ENCODE measurements at places on chromosomes 4 and X.

DNA sequence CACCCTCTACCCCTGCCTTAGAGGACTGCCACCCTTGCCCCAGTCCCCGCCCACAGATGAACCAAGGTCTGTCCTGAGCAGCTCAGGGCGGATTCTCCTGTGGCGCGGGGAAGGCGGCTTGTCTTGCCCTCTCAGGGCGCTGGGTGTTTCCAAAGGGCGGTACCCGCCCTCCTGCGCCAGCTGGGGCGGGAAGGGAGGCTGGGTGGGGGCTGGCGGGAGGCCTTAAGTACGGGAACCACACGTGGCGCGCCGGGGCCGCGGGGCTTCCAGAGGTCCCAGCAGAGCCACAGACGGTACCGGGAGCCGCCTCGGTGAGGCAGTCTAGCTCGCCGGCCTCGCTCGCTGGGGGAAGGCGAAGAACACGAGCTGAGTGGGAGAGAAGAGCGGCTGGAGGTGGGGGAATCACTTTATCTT lies 361.1 kb downstream of the MID1IP1 start:
- DNase-seq: no peak

GRCh38 chrX:20479896-20480295 lies 213.2 kb upstream of the RPS6KA3 start:
- DNase-seq: no peak

- no peak for DNase-seq
Observed at GRCh38 chrX:97328853-97329390, 445.2 kb downstream of the RPA4 start.

GRCh38 chr4:36111172-36111571 lies 133.1 kb downstream of the ARAP2 start:
- DNase-seq: no peak

- no peak for DNase-seq
Observed at GRCh38 chr4:96599752-96600151, 759.9 kb downstream of the PDHA2 start.

DNA sequence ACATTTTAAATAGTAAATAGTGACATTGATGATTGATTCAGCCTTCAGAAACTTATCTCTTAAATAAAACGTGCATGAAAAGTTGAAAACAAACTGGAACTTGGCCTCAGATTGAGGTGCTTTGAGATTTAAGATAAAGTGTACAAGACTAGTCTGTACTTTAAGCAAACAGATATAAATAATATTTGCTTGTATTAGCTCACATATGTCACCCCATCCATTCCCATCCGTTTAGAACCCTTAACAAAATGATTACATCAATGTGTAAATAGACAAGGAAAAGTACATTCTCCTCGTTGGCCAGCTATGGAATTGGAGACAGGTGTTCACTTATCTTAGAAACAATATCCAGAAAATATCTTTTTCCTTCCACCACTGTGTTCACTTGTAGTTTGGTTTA lies 130.8 kb downstream of the BANK1 start:
- DNase-seq: no peak

GRCh38 chr4:140296335-140297220 lies 76.9 kb upstream of the SCOC start:
- peak; percentile 75 for DNase-seq

- DNase-seq: no peak
Observed at GRCh38 chr4:123345137-123345934, 51.3 kb upstream of the SPRY1 start.

- DNase-seq: peak; percentile 84
Observed at GRCh38 chrX:16838202-16839066, 31.7 kb downstream of the RBBP7 start.

GRCh38 chr4:43992552-43992951 lies 456.1 kb downstream of the KCTD8 start:
- no peak for DNase-seq

DNA sequence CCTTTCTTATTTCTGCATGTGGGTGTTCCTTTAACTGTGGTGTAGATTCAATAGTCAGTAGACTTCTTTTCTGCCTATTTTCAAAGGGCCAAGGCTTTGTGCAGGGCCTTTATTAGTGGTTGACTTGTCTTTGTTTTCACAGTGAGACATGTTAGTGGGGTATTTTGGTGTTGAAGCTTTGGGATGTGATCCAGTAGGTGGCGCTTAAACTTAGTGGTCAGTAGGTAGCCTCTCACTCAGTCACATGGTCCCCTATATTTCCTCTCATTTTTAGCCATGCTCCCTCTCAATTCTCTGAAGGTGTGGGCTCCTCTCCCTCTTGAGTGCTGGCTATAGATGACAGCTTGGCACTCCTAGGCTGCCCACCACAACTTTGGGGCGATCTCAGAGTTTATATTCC lies 23.4 kb upstream of the SLC10A7 start:
- DNase-seq: peak; percentile 16

DNA sequence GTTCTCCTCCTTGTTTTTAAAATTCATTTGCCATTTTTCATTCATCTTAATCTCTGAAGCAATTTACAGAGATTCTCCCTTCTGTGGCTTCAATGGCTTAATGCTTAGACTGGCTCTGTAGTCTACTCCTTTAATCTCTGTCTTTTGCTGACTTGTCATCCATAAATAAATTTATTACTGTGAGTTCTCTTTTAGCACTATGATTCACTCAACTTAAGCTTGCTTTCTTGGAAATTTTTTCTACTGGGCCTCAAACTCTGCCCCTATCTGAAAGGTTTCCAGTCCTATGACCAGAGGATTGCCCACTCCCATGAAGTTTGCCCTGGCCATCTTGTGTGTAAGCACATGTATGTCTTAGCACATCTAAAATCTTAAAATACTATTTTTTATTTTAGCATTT lies 251.1 kb downstream of the DCLK2 start:
- no peak for DNase-seq

DNA sequence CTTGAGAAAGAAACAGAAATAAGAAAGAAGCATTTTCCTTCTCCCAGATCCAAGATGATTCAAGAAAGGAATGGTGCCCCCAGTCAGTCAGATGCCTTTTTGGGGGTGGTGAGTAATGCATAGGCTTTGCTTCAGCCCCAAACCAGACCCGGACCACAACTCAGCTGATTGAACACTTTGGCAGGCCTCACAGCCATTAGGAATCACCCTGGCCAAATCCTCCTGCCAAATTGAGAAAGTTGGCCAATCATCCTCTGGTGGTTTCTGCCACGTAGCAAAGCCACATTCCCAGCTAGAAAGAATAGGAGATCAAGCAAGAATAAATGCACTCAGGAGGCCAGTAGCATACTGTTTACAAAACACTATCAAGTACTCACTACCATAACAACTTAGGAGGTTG lies 33.7 kb downstream of the FRMD7 start:
- DNase-seq: peak; percentile 18

Measured in cardiac fibroblast (primary cell).